A549 (cell line): ENCODE measurements at places on chromosomes 1 and 21. TPM values are rescaled to one million over a fixed set of nuclear protein-coding genes. Genes with fewer than 3 reads are reported as not detected.

DNA sequence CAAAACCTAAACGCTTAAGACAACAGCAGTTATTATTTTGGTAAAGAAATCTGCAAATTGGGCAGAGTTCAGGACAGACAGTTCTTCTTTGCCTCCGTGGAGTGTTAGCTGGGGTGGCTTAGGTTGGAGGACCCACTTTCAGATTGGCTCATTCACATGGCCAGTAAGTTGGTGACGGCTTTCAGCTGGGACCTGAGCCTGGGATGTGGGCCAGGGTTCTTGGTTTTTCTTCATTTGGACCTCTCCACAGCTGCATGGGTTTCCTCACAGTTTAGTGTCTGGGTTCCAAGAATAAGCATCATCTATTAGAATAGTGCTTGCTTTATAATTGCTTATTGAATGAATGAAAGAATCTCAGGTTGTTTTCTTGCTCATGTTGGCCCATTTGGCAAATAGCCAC, 72.2 kb downstream of the ATF6 start:
- DNase-seq: no peak

DNA sequence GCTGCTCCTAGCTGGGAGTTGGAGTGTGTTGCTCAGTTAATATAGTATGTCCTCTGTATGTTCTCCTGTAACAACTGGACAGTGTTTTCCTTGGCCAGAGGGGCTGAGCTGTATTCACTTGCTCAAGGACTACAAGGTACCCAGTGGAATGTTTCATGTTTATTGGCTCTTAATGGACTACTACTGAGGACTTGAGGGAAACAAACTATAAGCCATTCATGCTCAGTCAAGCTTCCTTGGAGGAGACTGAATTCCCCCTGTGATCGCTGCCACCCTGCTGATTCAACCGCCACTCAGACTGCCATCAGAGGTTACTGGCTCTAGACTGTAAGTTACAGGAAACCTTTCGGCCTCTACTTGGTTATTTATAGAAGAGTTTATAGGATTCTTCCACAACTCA, 166.6 kb downstream of the ZC3H11B start:
- no peak for DNase-seq

- DNase-seq: no peak
These were observed 20.3 kb upstream of the CA6 start for GRCh38 chr1:8925406-8925805.

GRCh38 chr1:22828484-22829308, 118.1 kb downstream of the EPHB2 start:
- no peak for DNase-seq

DNA sequence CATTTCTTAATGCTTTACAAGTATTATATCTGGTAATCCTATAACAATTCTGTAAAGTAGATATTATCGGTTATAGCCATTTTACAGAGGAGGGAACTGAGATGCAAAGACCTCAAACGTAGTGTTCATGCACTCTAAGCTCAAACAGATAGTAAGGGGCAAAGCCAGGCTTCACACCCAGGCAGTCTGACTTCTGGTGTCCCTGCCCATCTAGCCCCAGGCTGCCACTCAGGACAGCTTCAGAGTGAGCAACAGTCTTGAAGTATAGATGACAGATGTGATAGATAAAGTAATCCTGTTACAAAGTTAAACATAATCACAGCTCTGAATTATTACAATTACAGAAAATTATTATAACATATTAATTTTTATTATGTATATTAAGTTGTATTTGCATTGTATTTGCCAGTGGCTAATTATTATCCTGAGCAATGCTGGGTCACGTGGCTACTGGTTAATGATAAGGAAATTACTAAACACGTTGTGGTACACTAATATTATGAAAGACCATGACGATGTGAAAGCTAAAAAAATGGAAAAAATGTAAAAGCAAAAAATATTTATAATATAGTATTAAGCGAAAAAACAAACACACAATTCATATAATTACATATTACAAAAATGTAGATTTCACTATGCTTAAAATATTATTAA, 6.1 kb upstream of the TRAF3IP3 start:
- DNase-seq: no peak

The VTCN1 gene
- 0.04 to 0.18 TPM (median 0.16 TPM) in 3 replicates for polyA plus RNA-seq

The RPE65 gene
- not detected in 3 replicates for polyA plus RNA-seq

The PPM1J gene
- 0.32 to 0.51 TPM (median 0.33 TPM) in 3 replicates for polyA plus RNA-seq

The RHD gene
- polyA plus RNA-seq: not detected in 3 replicates

The NPL gene
- polyA plus RNA-seq: 0.66 to 0.80 TPM (median 0.70 TPM) in 3 replicates

The ARHGAP29 gene
- polyA plus RNA-seq: 14.3 to 16.2 TPM (median 15.8 TPM) in 3 replicates

The NUDT4B gene
- polyA plus RNA-seq: 1.5 to 2.3 TPM (median 1.7 TPM) in 3 replicates
